IMR-90 (cell line): ENCODE measurements at places on chromosomes 1 and 21. TPM values are rescaled to one million over a fixed set of nuclear protein-coding genes. Genes with fewer than 3 reads are reported as not detected.
A peak's percentile ranks its signal among the peaks of the same experiment; 100 is the strongest.

Gene SPRR2A
- not detected in 2 replicates for polyA plus RNA-seq

- no peak for DNase-seq
Measured at GRCh38 chr1:161241682-161242081, 3.7 kb upstream of the NR1I3 start.

GRCh38 chr1:68470388-68470970, 20.7 kb upstream of the RPE65 start:
- DNase-seq: peak; percentile 41

DNA sequence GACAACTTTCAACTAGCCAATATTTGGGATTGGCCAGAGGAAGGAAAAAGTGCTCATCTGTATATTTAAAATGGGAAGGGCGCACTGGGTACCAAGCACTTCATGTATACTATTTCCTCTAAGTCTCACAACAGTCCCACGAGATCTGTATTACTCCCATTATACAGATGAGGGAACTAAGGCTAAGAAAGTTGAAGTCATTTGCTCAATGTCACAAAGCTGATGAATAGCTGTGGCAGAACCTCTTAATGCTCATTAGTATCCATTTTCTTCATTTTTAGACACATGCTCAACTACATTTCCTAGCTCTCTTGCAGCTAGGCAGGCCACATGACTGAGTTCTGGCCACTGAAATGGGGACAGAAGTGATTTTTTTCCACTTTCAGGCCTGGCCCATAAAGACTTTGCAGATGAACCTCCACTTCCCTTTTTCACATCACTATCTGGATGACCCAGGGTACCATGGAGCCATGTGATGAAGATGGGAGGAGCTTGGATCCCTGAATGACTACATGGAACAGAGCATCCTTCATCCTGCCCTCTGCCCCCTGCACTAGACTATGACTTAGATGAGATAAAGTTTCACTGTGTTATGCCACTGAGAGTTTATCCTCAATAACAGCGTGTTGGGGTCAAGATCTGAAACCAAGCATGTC, 31.8 kb downstream of the ATF3 start:
- no peak for DNase-seq

Gene ZBTB18
- polyA plus RNA-seq: 10.0 and 10.3 TPM in 2 replicates

GRCh38 chr21:45912611-45913417, 68.8 kb upstream of the COL6A1 start:
- no peak for DNase-seq

DNA sequence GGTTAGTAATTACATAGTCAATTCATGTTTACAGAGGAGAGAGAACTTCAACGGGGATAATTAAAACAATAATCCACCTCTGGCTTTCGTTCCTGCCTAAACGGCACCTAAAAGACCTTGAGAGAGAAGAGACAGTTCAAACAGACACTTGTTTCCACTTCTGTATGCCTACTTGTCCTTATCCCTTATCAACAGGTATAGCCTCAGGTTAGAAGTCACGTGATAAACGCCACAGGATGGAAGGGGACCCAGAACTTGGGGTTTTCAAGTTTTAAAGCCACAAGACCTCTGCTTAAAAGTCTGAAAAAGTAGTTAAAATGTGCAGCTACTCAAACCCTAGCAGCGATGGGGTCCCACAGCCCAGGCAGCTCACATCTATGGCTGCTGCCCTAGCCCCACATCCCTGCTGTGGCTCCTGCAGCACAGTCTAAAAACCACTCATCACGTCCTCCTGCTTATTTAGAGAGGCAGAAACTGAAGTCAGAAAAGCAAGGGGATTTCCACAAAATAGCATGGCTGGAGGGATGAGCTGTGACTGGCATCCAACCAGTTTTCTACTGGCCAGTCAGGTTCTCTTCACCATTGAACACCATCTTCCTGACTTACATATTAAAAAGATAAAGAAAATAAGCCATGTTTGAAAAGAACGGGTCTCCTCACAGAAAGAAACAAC, 51.2 kb upstream of the SEC16B start:
- peak; percentile 47 for DNase-seq

DNA sequence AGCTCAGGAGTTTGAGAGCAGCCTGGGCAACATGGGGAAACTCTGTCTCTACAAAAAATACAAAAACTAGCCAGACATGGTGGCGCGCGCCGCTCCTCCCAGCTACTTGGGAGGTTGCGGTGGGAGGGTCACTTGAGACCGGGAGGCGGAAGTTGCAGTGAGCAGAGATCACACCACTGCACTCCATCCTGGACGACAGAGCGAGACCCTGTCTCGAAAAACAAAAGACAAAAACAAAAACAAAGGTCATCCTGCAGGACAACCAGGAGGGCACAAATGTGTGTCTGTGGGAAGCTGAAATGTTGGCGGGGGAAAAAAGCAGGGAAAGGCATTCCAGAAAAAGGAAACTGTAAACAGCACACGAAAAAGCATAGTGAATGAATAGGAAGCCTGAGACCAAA, 104.1 kb upstream of the HNRNPU start:
- no peak for DNase-seq

Gene GBP1
- polyA plus RNA-seq: 39.3 and 40.1 TPM in 2 replicates

- DNase-seq: peak; percentile 85
Measured at GRCh38 chr21:45078877-45079281, 4.5 kb downstream of the ADARB1 start.

- DNase-seq: no peak
Measured at GRCh38 chr1:27650171-27650538, 15.2 kb upstream of the FGR start.

DNA sequence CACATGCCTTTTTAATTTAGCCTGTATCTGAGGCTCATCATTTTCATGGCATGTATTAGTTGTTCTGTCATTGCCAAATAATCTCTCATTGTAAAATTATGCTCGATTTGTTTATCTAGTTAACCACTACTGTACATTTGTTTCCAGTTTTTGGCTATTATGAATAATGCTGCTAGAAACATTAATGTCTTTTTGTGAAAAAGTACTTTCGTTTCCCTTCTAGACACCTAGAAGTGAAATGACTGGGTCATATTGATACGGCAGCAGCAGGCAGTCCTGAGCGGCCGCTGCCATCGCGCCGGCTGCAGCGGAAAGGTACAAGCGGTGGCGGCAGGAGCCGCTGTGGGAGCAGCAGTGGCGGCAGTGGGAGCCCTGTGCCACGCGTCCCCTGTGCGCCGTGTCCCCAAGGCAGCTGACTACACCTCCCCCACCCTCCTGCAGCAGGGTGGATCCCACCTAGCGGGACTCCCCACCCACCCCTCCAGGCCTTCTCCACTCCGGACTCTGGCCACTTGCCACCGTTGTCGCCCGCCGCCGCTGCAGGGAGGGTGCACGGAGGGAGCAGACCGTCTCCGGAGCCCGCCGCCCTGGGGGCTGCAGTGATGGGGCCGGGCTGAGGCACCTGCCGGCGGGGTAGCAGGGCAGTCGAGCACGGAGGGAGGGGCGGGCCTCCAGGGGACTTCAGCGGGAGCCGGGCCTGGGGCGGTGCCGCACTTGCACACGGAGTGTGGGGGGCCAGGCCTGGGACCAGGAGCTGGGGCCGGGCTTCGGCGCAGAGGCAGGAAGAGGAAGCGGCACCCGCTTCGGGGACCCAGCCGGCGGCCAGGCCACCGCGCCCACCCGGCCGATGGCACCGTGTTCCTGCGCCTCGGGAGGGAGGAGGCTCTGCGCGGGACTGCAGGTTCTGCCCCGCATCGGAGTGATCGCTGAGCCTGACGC, 66.8 kb upstream of the RGS7 start:
- DNase-seq: peak; percentile 63

- peak; percentile 63 for DNase-seq
Measured at GRCh38 chr1:150464422-150464826, 22.8 kb upstream of the TARS2 start.
